Renal cortical epithelial cell (primary cell): ENCODE measurements at places on chromosomes 7 and 10. TPM values are rescaled to one million over a fixed set of nuclear protein-coding genes. Genes with fewer than 3 reads are reported as not detected.

DNA sequence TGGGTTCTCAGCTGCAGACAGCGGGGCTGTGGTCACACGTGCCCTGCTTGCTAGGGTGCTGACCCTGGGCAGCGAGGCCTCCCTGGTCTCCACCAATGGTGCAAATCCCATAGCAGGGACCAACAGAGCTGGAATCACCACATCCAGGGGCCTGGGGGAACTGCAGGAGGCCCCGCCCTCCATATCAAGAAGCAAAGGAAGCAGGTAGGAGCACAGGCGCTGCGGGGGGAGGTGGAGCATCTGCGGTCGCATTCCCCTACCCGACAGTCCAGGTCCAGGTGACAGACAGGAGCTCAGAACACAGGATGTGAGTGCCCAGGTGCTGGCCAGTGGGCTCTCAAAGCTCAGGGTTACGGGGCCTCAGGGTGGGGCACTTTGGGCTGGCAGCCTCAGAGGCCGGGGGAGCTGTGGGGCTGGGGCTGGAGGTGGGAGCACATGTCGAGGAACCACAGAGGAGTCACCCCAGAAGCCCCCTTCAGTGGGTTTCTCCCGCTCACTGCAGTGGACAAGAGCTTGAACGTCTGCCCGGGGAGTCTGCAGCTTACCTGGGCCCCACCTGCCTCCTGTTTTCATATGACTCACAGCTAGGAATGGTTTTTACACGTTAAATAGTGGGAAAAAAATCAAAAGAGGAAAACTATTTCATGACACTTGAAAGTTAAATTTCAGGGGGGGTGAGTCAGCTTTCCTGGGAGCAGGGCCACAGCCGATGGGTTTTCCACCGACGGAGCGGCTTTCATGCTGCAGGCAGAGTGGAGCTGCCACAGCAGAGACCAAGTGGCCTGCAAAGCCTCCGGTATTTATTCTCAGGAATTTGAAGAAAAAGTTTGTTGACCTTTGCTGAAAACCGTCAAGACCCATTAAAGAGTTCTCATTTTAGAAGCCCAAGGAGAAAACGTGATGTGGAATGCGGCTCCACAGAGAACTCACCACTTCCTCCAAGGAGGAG is 148.7 kb upstream of the PPP2R2D start:
- DNase-seq = no peak

DNA sequence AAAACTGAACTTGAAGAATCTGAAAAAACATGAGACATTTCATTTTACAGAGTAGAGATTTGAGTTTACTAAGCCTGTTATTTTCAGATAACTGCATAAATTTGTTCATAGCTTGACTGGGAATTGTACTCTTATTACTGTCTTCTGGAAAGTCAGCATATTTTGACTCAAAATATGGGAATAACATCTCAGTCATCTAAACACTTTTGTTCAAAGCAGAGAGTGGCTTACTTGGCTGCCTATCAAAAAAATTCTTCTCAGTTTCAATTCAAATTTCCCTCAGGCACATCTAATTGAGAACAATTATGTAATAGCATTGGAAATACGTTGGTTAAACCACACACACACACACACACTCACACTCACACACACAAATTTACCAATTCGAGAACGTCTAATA is 384.6 kb downstream of the ARL4A start:
- DNase-seq = no peak

Gene LIPN
- not detected in 2 replicates for total RNA-seq

DNA sequence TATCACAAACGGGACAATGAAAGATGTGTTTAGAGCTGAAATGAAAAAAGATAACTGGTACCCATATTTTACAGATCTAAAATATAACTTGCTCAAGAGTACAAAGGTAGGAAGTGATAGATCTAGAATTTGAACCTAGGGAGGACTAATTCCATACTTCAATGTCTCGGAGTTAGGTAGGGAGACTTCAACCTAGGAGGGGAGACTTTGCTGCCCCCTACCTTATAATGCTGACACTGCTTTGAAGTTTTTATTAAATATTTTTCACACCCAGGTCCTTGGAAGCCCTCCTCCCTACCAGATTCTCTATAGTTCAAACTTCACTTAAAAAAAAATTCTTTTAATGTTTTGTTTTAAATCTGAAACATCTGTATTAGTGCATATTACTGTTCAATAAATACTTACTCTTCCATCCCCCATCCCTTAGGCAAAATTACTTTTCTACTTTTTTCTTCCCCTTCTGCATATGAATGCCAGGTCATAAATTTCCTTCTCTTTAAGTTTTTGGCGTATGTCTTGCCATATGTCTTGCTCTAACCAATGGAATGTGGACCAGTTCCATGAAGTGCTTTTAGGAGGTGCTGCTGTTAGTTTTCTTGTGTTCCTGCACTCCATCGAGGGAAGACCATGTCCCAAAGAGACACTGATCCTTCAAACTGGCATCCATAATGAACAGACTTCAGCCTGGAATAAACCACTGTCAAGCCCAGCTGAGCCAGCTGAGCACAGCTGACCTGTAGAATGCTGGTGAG is 57.8 kb downstream of the MICU1 start:
- peak; percentile 41 for DNase-seq

GRCh38 chr7:152683297-152683696 is 7.4 kb upstream of the XRCC2 start:
- no peak for DNase-seq

DNA sequence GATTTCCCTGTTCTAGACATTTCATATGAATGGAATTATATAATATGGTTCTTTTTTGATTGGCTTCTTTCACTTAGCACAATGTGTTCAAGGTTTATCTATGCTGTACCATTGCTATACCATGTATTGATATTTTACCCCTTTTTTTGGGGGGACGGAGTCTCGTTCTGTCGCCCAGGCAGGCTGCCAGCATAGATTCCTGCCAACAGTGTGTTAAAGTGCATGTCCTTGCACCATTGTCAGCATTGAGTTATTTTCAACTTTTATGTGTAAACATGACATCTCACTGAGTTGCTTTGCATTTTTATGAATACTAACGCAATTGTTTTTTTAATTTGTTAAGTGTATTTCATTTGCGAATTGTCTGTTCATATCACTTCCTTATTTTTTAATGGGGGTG is 4.9 kb downstream of the ABCC2 start:
- no peak for DNase-seq

Gene CACNA2D1
- 14.2 and 15.0 TPM in 2 replicates for total RNA-seq

Gene LZTS2
- 72.9 and 77.3 TPM in 2 replicates for total RNA-seq

GRCh38 chr10:99709480-99710229 is 22.3 kb downstream of the COX15 start:
- no peak for DNase-seq

Gene POLR2J3
- 3.8 and 32.7 TPM in 2 replicates for total RNA-seq

Gene MYOZ1
- 0.87 and 1.0 TPM in 2 replicates for total RNA-seq

- peak; percentile 86 for DNase-seq
Measured at GRCh38 chr7:105581066-105581811, at the start of gene EFCAB10. Gene EFCAB10 (minus strand): TSS chr7:105581493. CDS start chr7:105581463, 30 bp downstream.

Gene PRLHR
- total RNA-seq = not detected in 2 replicates

- DNase-seq = peak; percentile 94
Measured at GRCh38 chr10:127148066-127148932, 48.1 kb downstream of the INSYN2A start.

DNA sequence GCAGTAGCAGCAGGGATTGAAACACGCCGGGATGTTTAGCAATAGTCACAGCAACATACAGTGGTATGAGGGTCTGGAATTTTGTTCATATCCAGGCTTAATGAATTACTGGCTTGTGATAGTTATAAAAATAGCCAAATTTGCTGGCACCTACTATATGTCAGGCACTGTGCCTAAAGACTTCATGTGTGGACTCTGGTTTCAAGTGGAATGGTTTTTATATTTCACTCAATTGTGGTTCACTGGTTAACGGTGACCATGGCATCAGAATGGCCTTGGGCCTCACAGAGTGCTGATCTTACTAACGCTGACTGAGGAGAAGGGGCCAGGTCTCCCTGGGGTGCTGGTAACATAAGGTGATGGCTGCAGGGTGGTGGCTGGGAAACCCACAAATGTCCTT is 55.7 kb downstream of the CELF2 start:
- DNase-seq = no peak

Gene NUTM2E
- not detected in 2 replicates for total RNA-seq
